ENCODE measurements at places on chromosomes 11 and 22.

DNA sequence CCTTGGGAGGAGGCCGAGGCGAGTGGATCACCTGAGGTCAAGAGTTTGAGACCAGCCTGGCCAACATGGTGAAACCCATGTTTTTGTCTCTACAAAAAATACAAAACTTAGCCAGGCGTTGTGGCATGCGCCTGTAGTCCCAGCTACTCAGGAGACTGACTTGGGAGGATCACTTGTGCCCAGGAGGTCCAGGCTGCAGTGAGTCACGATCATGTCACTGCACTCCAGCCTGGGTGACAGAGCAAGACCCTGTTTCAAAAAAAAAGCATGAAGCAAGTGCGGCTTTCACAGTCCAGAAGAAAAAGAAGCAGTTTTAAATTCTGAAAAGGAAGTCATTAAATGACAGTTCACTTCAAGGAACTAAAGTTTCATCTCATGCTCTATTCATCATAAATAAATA lies 7.1 kb upstream of the LTO1 start:
- no peak for DNase-seq

DNA sequence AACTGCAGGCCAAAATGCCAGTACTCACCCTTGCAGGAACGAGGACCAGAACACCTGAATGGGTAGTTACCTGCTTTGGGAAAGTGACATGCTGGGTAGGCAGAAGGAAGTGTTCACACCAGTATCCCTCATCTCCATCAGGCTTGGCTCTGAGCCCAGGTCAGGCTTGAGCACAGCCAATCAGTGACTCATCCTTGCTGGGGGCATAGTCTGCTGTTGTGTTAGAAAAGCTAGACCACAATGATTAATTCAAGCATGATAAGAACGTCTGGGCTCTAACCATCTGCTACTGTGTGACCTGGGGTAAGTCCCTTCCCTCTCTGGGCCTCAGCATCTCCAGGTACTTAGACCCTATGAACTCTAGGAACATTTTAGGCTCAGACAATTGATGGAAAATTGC lies 450.4 kb downstream of the MIAT start:
- DNase-seq: no peak

DNA sequence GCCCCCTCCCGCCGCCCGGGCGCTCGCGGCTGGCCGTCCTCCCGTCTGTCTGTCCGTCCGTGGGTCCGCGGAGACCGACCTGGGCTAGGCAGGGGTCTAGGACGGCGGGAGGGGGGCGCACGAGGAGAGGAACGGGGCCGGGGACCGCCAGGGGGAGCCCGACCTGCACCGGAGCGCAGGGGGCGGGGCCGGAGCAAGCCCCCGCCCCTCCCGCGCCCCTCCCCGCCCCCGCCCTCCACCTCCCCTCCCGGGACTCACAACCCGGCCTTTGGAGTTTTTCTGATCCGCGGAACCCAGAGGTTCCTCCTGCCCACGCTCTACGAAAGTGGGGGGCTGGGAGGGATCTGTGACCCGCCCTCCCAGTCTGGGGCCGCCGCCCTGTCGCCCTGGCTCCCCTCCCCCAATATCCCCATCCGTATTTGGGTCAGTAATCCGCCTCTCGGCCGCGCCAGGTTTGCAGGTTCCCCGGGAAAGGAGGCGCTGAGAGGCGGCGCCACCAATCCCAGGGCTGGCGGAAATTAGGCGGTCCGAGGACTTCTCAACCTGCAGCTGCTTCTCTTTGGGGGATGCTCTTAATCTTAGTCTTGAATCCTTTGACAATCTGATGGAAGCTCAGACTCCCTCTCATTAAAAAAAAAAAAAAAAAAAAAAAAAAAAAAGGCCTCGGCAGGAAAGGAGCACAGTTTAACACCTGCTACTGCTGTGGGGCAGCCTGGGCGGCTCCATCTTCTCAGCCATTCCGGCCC lies 925 bp upstream of the KCNJ11 start:
- peak; percentile 88 for DNase-seq

GRCh38 chr11:125326126-125326525 lies 161.6 kb downstream of the PKNOX2 start:
- no peak for DNase-seq

DNA sequence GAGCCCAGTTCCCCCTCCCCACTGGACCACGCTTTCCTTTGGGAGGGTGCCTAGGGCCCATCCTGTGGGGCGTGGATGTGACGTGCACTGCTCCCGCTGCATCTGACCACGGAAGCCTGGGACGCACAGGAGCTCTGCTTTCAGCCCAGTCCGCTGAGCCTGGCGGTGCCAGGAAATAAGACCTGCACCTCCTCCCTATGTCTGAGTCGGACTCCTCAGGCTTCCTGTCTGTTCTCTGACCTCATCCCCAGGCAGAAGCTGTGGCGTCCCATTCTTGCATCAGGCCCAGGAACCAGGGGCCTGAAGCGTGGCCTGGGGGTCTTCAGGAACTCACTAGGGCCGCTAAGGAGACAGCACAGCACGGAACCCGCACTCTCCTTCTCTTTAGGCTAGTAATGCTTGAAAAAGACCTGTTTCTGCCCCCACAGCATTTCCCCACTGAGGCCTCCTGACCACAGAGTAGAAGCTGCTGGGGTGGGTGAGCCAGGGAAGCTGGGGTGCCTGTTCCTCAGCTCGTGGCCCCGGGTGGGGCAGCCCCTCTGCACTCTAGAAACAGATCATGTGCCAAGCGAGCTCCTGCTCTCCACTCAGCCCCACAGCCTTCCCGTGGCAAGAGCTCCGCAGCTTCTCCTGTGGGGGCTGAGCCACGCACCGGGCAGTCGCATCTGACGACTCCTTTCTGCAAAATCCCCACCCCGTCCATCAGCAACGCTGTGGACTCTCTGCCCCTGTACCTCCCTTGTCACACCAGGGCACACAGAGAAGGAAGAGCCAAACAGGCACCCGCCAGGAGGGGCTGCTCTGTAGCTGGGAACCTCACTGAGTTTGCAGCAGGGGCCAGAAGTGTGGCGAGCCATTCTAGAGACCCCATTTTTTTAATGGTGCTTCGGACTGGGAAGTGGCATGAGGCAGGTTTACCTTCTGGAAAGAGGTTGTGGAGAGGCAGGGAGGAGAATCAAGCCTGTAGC lies 22.6 kb downstream of the MOV10L1 start:
- DNase-seq: no peak

GRCh38 chr22:41353862-41354575 lies 27.7 kb upstream of the TEF start:
- DNase-seq: no peak

GRCh38 chr22:49880281-49880680 lies 26.6 kb downstream of the ZBED4 start:
- no peak for DNase-seq

DNA sequence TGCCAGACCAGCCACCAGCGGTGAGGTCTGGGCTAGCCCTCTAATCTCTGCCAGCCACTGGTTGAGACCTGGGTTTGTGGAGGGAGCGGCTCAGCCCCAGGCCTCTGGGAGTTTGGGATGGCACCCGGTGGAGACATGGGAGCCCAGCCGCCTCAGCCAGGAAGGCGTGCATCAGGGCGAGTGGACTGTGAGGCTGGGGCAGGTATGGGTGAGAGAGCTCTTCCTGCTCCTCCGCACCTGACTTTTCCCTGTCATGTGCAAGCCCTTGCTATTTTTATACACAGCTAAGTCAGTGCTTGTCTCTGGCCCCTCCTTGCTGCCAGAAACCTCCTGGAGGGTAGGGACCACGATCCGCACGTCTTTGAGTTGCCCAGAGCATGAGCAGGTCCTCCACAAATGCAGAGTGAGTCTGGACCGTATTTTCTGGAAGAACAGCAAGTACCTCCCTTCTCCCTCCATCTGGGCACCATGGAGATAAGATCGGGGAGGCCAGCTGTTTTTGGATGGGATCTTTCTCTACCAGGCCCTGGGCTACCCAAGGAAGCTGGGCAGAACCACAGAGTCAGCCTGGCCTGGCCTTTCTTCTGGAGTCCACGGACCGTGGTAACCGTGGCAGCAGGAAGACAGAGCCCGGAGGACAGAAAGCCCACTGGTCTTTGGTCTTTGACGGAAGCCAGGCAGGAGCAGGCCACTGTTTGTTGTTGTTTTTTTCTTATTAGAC lies 53.3 kb downstream of the IGLL1 start:
- no peak for DNase-seq

GRCh38 chr11:8826139-8826786 lies 84.7 kb upstream of the AKIP1 start:
- DNase-seq: peak; percentile 4

- peak; percentile 73 for DNase-seq
Measured at GRCh38 chr22:19844377-19845053, 10.2 kb downstream of the GNB1L start.

DNA sequence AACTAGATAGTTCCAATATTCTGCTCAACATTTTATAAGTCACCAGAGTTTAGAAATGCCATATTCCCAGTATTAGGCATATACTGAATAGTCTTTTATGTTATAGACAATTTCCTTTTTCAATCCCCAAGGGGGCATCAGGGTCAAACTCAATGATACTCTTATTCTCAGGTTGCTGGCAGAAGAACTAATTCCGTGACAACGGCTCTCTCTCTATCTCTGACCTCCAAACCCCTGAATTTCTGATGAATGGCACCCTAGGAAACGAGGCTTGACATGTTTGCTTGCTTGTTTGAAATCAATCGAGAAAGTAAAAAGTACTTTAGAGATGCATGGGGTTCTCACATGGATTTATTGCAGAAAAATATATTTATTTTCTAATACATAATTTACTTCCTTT lies 160.1 kb downstream of the CASP12 start:
- DNase-seq: no peak

- peak; percentile 58 for DNase-seq
Measured at GRCh38 chr11:131748151-131749050, 378.0 kb downstream of the NTM start.

GRCh38 chr22:44603767-44604166 lies 98.2 kb upstream of the PRR5 start:
- no peak for DNase-seq

DNA sequence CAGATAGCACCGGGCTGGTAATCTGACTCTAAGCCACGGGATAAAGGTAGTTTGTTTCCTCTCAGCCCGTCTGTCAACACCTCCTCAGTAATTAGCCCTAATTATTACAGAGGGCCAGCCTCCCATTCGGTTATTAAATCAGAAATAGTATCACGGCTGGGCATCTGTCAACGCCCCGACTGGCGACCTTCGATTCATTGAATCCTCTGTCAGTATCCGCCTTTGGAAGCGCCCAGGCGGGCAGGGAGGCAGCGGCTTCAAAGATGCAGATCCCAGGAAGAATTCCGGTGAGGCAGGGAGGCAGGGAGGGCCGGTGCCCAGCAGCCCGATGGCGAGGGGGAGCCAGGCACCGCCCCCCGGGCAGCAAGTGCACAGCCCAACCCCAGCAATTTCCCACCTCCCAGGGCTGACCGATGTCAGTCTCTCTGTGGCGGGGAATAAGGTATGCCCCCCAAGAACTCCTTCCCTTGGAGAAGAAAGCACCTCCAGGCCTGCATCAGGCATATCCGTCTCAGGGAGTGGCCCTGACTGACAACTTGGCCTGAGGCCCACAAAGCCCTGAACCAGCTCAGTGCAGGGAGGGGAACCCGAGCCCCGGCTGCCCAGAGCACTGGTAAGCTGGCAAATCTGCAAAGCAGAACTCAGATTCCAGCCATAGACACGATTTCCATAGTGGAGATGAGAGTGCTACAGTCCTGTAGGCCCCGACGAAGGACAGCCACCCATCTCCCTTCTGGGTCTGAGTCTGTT lies 11.4 kb downstream of the GNB1L start:
- DNase-seq: no peak

- no peak for DNase-seq
Measured at GRCh38 chr11:132632641-132633124, 899.6 kb downstream of the OPCML start.

DNA sequence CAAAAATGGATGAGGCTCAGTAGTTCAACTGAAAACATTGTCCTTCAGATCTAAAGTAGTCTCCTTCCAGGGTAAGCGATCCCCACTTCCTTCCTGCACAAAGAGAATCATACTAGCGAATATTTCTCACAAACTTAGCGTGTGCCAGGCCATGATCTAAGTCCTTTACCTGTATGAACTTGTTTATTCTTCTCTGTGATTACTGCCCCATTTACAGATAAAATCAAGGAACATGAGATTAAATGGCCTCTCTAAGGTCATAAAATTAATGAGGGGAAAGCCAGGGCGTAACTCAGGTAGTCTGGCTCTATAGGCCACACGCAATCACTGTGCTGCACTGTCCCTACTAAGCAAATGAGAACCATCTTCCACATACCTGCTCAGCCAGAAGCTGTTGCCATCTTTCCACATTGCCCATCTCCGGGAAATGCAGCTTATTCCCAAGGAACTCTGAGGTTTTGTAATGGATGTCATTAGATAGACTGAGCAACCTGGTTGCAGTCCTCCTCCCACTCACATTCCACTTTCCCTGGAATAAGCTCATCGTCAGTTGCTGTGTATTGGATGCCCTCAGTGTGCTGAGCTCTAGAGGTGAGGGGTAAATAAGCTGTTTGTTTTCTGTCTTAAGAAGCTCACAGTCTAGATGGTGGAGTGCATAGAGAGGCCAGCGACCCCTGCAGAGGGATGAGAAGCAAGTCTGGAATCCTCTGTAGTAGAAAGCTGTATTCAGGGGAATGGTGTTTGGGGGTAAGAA lies 146.3 kb downstream of the SNX19 start:
- DNase-seq: no peak

DNA sequence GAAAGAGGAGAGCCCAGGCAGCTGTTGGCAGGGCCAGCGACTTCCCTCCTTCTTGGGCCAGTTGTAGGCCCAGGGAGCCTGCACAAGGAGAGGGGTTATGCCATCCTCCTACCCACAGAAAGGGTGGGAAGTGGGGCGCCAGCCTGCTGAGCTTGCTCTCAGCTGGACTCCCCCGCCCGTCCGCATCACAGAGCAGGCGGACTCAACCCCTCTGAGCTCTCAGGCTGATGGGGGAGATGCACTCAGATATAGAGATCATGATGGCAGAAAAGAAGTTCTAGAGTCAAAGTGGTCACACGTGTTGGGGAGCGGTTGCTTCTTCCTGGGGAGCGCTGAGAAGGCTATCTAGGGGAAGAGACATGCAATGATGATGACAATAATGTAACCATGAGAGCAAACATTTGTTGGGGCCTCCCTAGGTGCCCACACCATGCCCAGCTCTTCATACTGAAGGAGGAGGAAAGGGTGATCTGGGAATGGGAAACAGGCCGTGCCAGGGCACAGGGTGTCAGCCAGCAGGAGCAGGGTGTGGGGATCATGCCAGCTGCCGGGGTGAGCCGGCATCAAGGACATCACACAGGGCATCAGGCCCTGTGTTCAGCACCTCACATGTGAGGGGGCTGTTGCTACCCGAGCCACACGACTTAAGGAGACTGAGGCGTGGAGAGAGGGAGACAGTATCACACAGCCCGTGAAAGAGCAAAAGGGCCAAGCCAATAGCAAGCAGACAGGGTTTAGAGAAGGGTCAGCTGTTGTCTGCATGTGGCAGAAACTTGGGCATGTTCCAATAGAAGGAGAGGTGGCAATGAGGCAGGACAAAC lies 7.7 kb downstream of the SLC35E4 start:
- no peak for DNase-seq

- no peak for DNase-seq
Measured at GRCh38 chr11:119709638-119710346, 19.2 kb downstream of the NECTIN1 start.
